ENCODE measurements at places on chromosomes 3 and 15. TPM values are rescaled to one million over a fixed set of nuclear protein-coding genes. Genes with fewer than 3 reads are reported as not detected.

The GOLGA6L7 gene
- not detected for total RNA-seq

The CFAP100 gene
- not detected for total RNA-seq

- no peak for DNase-seq
These were observed 626.4 kb upstream of the GOLIM4 start for GRCh38 chr3:168722091-168722490.

DNA sequence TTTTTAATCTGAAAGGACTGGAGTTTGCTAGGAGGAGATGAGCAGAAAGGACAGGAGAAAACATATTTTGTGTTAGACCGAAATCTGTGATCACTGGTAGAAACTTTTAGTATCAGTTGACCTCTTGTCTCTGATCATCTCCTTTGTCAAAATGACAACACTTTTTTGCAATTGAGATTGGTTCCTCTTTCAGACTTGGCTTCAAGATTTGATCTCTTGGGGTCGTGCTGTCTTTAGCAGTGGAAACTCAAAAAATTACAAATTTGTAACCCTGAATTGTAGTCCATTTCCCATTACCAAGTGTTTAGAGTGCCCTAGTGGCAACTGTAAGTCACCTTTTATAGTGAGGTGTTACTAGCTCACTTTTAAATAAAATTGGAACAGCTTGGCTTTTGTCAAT lies 107.4 kb downstream of the KLHL25 start:
- no peak for DNase-seq

DNA sequence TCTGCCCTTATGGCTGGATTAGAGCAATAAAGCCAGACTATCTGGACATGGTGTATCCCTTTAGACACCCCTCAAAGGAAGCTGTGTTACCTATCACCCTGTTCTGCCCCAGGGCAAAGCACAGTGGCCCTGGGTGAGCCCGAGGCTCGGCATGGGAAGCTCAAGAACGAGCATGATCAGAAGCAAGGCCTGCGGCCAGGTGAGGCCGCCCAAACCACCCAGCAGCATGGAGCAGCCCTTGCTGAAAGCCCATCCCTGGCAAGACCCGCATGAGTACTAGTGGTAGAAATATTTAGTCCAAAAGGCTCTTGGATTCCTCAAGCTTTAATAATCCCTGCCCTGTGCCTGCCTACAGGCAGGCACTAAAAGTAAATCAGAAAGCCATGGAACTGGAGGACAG lies 261.1 kb downstream of the MEX3B start:
- DNase-seq, result no peak

DNA sequence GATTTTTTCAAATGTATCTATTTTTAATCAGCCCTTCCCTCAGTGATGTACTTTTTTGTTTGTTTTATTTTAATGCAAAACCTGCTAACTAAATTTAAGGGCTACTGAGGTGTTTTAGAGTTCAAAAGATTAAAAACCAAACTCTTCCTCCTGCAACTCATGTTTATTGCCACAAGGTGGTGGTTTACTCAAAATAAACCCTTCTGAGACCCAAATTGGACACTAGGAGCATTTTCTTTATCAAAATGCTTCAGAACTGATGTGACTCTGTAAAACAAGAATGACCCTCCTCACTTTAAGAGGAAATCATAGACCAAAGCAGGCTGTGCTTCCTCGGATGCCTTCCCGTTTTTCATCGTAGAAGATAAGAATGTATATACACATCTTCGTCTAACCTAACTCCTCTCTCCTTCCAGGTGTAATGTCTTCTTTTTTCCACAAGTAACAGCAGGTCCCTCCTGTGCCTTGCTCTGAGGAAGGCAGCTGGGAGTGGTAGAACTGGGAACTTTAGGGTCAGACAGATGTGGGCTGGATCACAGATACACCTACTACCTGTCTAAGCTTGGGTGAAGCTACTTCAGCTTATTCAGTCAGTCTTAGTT lies 2.9 kb upstream of the NME9 start:
- no peak for DNase-seq

All from glutamatergic neuron (in vitro differentiated cells).